Stimulated activated CD4-positive, alpha-beta T cell treated with anti-CD3 and anti-CD28 coated beads, TNF-alpha, amount 100 ng/mL, for 24 hours (primary cell): ENCODE measurements at places on chromosomes 4 and X.

- DNase-seq, result no peak
Measured at GRCh38 chrX:131441033-131441432, 102.8 kb upstream of the OR13H1 start.

GRCh38 chr4:22764183-22764582 is 71.4 kb downstream of the GBA3 start:
- DNase-seq, result no peak

DNA sequence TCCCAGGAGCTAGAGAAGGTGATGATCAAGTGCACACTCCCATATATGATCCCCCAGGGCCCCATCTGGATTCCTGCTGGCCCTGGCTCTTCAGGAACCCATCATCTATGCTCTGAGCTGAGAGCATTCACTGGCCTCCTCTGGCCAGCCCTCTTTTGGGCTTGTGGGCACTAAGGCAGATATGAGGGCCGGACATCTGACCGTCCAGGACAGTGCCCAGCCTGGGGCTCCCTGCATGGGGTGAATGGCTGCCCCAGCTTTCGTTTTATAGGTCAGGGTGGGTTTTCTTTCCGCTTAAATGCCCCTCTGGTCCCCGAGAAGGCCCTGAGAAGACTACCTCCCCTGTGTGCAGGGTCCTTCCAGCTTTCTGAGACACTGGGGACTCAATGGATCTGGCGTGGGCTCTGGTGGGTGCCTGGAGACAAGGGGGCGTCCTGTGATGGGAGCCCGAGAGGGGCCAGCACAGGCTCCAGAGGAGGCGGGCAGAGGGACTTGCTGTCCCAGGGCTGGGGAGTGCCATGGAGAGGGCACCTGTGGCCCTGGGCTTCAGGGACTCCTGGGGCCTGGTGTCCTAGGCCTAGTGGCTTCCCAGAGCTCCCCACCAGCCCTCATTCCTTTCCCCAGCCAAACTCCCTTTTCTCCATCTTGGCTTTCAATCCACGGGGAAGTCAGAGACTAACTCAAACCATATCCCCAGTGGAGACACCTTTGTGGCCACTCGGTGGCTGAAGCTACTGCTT is 39.5 kb upstream of the GRPEL1 start:
- DNase-seq, result no peak

DNA sequence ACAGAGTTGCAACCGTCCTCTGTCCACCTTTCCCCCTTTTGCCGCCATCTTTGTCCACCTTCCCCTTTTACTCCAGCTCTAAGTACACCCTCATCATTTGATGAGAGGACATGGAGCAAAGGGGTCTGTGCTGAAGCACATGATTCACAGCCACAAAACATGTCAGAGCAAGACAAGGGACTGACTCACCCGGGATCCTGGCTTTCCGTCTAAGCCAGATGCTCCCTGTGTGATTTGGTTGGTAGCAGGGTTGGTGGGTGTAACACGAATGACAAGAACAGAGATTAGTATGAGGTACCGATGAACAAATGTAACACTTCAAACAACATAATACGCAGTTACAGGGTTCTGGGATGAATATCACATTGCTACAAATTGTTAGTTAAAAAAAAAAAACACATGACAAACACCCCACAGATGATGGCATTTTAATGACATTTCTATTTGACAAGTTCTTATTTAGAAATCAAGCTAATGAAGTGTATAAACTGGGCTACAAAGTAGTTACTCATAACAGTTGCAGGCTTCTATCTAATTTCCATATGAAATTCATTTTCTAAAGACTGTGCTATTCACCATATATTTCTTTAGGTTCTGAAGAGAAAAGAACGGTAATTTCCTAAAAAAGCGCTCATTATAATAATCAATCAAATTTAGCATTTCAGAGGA is 71.4 kb upstream of the ETNPPL start:
- no peak for DNase-seq

- no peak for DNase-seq
Measured at GRCh38 chrX:131288738-131289511, at the start of gene IGSF1. Gene IGSF1 (minus strand): TSS chrX:131289306. CDS start chrX:131286674, 2,632 bp downstream.

GRCh38 chr4:42144028-42144427 is 8.4 kb downstream of the BEND4 start:
- DNase-seq, result no peak

GRCh38 chrX:43949669-43950068 is 23.5 kb downstream of the NDP start:
- no peak for DNase-seq

DNA sequence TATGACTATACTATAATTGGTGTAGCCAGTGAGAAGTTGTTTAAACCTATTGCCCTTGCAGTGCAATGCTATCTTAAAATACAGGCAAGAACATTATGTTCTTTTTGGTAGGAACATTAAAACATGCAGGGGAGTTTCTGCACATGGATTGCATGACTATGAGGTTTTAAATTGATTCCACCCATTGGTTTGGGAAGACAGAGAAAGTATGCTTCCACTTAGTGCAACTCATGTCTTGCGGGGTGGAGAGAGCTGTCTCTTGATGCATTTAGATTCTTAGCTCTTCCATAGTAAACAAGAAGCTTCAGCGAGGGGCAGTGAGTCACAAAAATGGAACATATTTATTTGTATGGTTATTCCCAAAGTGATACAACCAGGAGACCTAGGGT is 39.5 kb upstream of the RASL11B start:
- DNase-seq, result no peak

- DNase-seq, result no peak
Measured at GRCh38 chr4:178165251-178165950, 723.2 kb upstream of the AGA start.

GRCh38 chr4:20254511-20255250 is 3.0 kb downstream of the SLIT2 start:
- no peak for DNase-seq

DNA sequence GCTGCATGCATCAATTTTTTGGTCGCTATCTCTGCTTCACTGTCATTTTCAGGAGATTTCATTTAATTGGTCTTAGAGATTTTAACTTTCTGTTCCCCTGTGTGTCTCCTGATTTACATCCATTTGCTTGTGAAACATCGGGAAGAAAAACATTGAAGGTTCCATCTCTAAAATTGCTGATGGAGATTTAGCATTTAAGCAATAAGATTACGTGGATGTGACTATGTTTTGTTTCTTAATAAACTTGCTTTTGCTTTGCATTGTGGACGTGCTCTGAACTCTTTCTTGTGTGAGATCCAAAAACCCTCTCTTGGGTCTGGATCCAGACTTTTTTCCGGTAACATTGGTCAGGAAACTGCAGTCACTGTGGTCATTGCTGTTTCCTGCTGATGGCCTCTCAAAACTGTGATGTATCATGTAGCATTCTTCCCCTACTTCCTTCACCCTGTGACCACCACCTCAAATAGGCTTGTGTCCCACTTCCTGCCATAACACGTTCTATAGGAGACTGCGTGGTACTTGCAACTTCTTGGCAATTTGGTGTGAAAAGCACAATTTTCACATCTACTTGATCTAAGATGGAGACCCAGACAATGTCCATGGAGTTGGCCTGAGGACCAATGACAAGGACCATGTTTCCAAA is 4.9 kb downstream of the CXCL2 start:
- no peak for DNase-seq

GRCh38 chr4:87848622-87849351 is 16.0 kb downstream of the MEPE start:
- no peak for DNase-seq

DNA sequence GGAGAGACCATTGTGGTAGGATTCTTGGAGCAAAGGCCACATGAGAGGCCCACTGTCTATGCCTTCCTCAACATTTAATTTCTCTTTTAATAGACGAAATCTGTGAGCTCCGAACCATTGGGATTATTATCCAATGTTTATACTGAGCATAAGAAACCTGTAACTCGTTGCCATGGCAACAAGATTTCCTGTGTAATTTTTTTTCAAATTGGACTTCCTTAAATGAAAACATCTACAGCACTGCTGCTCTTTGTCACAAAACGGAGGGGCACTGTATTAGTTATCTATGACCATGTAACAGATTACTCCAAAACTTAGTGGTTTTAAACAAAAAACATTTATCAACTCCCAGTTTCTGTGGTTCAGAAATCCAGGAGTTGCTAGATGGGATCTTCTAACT is 38.7 kb downstream of the PPP1R2C start:
- no peak for DNase-seq

DNA sequence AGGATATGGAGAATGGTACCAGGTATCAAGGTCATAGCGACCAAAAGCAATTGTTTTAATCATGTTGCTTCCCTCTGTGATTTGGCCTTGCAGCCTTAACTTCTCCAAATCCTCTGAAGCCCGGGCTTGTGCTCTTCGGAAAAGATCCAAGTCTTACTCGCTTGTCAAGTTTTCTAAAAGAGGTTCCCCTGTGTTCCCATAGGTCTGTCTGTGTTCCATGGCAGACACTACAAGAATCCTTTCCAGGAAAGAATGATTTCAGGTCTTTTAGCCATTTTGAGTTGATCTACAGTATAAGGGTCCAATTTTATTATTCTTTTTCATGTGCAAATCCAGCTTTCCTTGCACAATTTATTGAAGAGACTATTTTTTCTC is 710.6 kb upstream of the DIAPH2 start:
- no peak for DNase-seq

- DNase-seq, result no peak
Measured at GRCh38 chrX:44890247-44890646, 17.3 kb downstream of the KDM6A start.

DNA sequence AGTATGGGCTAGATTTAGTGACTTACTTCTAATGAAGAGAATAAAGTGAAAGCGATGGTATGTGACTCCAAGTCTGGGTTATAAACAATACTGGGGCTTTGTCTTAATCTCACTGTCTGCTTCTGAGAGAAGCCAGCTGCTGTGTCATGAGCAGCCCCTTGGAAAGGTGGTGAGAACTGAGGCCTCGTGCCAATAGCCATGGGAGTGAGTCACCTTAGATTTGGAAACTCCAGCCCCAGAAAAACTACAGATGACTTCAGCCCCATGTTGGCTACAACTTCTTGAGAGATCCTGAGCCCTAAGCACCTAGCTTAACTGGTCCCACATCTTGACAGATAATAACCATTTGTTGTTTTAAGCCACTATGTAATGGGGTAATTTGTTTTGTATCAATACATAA is 77.6 kb downstream of the CWH43 start:
- no peak for DNase-seq

DNA sequence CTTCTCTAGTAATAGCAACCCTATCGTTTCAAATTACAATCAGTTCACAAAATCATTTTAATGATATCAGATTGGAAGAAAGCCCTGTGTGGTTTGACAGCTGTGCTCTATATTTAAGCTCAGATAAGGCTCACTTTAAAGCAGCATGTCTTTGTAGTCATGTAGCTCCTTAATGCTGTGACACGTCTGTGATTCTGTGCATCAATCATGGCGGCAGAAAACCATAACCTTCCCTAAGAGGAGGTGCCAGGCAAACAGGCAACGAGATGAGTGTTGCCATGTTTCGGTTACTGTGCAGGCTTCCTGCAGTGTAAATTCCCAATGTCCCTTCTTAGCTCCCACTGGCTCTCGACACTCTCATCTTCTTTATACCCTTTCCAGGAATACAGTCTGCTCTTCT is 212.7 kb downstream of the GRID2 start:
- DNase-seq, result no peak

DNA sequence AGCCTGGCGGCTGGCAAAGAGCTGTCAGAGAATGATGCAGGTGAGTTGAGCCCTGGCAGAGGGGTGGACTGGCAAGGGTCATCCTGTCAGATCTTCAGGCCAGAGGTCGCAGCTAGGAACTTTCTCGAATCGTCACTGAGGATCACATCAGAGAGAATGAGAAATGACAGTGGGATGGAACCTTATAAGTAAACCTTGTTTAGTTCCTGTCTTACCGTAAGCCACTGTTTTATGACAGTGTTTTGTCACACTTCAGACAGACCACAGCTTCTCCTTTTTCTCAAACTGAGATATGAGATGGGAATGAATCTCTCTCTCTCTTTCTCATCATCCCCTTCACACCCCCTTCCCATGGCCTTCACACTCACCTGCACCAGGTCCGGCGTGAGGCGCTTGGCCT is 9.3 kb downstream of the DIPK2B start:
- no peak for DNase-seq

DNA sequence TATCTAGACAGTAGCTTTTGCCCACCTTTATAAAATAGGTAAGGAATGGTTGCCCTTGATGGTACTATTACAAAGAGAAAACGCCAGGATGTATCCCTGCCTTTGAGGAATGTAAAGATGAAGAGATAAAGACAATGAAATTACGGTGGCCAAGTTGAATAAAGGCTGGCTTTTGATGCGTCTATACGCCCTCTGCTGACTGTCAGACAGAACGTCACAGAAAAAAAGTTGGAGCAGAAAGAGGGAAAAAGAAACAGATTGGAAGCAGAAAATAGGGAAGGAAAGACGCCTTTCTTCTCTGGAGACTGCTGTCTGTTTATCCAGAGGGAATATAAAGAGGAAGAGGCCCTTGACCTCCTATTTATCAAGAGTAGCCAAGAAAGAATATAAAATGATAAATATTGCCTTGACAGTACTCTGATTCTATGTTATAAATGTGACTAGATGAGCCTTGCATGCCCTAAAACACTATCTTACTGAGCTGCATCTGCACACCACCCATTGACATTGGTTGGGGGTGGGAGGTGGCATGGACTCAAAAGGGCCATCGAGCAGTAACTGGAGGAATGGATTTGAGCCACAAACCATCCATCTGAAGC is 30.6 kb downstream of the PCDH19 start:
- no peak for DNase-seq

DNA sequence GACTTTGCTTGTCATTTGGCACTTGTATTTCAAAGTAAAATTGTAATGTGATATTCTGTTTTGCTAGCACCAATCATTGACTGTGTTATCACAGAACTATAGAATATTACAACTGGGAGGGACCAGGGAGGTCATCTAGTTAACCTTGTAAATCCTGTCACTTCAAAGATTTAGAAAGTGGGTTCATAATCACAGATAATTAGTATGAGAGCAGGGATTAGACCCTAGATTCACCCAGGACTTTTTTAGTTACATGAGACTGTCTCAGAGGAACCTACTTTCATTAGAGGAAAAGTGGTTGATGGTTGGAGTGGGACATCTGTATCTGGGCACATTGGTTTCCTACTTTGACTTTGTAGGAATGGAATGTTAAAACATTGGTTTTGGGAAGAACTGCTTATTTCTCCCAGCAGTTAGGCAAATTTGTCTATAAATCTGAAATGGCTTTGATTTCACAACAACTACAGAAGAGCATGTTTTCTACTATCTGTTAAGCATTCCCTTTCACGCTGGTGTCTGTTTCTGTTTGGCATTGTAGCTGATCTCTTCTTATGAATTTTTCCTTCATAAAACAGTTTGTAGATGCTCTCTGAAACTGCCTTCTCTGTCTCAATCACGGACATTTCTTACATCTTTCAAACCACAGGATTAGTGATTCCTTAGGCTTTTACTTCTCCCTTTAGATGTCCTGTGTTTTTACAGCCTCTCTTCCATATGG is 144.1 kb downstream of the DIPK2B start:
- no peak for DNase-seq

- no peak for DNase-seq
Measured at GRCh38 chrX:16946971-16947562, 609 bp downstream of the REPS2 start.
